ENCODE measurements at places on chromosomes 3 and 15. TPM values are rescaled to one million over a fixed set of nuclear protein-coding genes. Genes with fewer than 3 reads are reported as not detected.

The ATP11B gene
- 57.6 TPM for total RNA-seq

The DLL4 gene
- 7.4 TPM for total RNA-seq

The PRR20G gene
- total RNA-seq = not detected

- DNase-seq = no peak
Observed at GRCh38 chr3:184029443-184029842, 2.1 kb upstream of the HTR3D start.

DNA sequence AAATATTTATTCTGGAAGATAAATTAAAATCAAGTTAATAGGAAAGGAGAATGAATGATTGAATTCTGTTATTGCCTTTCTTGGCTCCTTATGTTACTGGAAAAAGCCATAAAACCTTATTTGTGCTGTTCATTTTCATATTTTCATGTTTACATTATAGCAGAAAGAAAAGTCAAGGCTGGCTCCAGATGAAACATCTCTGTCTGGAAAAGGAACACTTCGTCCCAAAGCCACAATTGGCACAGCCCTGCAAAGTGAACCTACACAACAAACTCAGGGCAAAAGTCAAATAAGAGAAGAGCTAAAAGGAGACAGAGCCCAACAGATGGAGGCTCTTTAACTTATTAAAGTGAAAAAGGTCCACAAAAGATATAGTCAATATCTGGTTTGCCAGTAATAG lies 73.4 kb downstream of the GTPBP8 start:
- DNase-seq = no peak

GRCh38 chr3:131348911-131349310 lies 32.7 kb upstream of the NUDT16 start:
- DNase-seq = no peak

GRCh38 chr3:197393711-197394110 lies 95.3 kb upstream of the DLG1 start:
- DNase-seq = peak; percentile 34

- no peak for DNase-seq
Observed at GRCh38 chr15:80461356-80462095, 57.3 kb downstream of the ARNT2 start.

- DNase-seq = no peak
Observed at GRCh38 chr3:101944308-101944707, 95.0 kb downstream of the NFKBIZ start.

DNA sequence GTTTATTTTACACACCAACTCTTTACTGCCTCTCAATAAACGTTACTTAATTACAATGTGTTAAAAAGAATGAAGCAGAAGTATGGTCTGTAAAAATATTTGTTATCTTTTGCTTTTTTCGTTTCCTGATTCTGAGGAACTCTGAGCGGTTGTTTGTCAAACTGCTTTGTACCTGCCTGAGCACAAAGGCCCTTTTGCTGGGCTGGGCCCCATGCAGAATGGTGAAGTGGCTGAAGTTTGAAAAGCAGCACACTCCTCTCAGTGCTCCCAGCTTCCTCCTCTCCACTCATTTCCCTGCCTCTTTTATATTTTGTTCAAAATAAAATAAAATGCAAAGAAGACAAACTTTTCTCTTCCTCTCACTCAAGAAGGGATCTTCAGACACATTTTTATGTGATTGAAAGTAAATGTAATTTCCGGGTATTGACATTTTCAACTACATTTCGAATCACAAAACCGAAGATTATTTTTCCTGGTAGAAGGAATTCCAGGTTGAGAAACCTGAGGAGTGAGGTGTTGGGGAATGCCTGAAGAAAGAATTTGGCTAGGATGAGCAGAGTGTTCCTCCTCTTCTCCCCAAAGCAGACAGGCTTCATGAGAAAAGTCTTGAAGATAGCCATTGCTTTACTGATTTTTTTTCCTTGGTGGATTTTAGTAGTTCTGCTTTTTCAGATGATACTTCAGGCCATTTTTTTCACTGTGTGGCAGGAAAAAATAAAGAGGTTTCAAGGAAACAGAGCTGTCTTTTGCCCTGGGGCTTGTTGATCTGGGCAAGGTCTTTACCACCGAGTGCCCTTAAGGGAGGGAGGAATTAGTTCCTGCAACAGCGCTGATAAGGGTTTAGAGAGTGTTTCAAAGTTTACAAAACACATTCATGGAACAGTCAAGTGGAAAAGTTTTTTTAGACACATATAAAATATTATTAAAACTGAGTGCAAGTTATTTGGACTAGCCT lies 229.8 kb downstream of the NFKBIZ start:
- no peak for DNase-seq

- no peak for DNase-seq
Observed at GRCh38 chr3:901953-902778, 190.7 kb upstream of the CNTN6 start.

DNA sequence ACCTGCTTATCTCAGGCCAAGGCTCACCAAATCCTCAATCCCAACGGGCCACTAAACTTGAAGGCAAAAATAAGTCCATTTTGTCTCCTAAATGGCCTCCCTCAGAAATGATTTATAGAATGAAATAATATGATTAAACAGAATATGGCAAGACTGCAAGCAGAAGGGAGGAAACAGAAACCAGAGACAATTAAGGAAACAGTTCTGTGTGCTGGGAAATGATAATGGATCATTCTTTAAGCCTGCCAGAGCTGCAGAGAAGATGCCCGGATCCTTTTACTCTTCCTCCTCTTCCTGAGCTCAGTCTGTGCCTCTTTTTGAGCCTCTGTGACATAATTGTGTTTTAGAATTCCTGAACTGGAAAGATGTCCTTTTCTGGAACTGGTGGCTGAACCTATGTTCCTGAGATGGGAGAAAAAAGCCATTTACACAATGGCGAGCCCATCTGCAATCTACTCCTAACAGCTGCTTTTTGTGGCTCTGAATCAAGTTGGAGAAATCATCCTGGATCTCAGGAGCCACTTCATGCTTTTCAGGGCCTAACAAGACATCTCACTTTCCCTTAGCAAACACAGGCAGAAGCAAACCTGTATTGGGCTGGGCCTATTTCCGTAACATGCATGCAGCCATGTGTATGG lies 2.8 kb upstream of the ABHD2 start:
- no peak for DNase-seq

- DNase-seq = no peak
Observed at GRCh38 chr3:171860830-171861535, 17.8 kb downstream of the TMEM212 start.

- no peak for DNase-seq
Observed at GRCh38 chr3:18369551-18370185, 55.5 kb downstream of the SATB1 start.

DNA sequence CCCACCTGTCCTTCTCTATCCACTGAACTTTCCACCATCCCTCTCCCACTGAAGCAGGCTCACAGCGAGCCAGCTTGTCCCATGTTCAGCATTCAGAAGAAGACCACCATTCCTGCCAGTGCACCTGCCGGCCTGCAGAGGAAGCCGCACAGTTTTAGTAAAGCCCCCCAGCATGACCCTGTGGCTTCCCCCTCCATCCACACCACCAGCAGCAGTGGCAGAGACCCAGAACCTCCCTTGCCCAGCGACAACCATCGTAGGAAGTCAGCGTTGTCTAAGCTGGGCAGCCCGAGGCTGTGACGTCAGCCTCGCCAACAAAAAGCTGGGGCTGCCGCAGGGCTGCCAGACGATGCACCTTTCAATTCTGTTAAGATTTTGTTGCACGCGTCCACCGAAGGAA lies 66.6 kb upstream of the TAMM41 start:
- no peak for DNase-seq

GRCh38 chr15:65937054-65937453 lies 67.8 kb downstream of the RAB11A start:
- DNase-seq = no peak

GRCh38 chr3:150421799-150422548 lies 13.9 kb downstream of the TSC22D2 start:
- no peak for DNase-seq

DNA sequence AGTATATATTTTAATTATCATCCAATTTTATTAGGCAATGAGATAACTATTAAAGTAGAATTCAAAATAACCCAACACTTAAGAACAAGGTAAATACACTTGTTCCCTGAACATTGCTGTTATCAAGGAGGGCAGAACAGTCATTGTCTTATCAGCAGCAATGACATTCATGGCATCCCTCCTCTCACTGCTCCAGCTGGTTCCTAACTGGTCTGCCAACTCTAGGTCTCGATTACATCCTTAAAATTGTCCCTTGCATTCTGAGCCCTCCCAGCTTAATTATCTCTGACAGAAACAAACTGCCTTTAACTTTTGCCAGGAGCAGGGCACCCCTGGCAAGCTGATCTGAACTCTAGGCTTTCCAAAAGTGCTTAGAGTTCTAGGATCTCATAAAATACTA lies 14.0 kb upstream of the DYNC1LI1 start:
- no peak for DNase-seq

Data from posterior vena cava (tissue), 2 donors.